ENCODE measurements at places on chromosomes 2 and 18. TPM values are rescaled to one million over a fixed set of nuclear protein-coding genes. Genes with fewer than 3 reads are reported as not detected.

Gene OTX1
- total RNA-seq: not detected

Gene SCN2A
- 117 TPM for total RNA-seq

Gene SLC9A4
- total RNA-seq: not detected

Gene CXCR4
- 110 TPM for total RNA-seq

Gene ZAP70
- total RNA-seq: 0.45 TPM

Gene INHA
- total RNA-seq: 0.54 TPM

Gene KIAA2012
- total RNA-seq: 1.00 TPM

Gene GRHL1
- 17.2 TPM for total RNA-seq

Gene ASB18
- total RNA-seq: 0.45 TPM

All from cerebellum (tissue), 4 donors.